ENCODE measurements at places on chromosomes 2 and 18.

- DNase-seq, result no peak
These were observed 26.8 kb downstream of the RUFY4 start for GRCh38 chr2:218095853-218096252.

- no peak for DNase-seq
These were observed 243.7 kb upstream of the PXDN start for GRCh38 chr2:1988049-1988448.

- DNase-seq, result no peak
These were observed 18.3 kb downstream of the CLUL1 start for GRCh38 chr18:615092-615521.

DNA sequence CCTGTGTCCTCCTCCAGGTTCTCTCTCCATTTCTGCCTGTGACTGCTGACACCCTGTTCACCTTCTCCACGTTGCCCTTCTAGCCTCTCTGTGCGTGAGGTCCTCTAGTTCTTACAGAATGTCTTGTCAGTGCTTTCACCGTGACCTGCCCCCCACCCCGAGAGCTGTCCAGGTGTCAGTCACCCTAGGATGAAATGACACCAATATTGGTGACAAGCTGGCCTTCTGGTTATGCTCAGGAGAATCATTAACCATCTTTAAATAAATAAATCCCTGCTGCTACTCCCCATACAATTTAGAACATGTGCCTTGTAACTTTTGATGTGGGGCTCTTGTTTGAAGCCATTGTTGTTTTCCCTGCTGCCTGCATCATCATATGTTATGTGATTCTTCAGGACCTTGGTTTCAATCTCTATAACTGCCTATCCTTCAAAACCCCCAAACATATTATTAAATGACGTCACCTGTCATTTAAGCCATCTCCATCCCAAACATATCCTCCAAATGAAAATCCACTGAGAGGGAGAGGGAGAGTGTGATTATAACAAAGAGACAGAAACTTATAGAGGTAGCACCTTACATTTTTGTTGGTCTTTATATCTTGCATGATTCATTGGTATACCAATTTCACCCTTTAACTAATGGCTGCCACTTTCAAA lies 496.3 kb downstream of the PARD3B start:
- DNase-seq, result no peak

DNA sequence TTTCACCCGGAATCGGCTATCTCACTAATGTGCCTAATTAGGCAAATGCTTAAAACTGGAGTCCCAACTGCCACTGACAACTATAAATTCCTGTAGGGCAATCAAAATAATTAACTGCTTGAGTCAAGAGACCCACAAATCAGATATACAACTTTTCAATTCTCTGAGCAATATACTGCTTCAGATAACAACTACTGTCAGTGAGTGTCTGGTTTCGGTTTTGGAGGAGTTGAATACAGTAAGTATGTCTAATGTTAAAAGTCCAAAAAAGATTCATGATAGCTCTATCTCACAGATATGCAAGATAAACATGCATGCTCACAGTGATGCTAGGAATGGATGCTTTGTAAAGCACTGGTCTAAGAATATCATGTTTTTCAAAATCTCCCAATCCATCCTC lies 283.3 kb downstream of the NRXN1 start:
- no peak for DNase-seq

DNA sequence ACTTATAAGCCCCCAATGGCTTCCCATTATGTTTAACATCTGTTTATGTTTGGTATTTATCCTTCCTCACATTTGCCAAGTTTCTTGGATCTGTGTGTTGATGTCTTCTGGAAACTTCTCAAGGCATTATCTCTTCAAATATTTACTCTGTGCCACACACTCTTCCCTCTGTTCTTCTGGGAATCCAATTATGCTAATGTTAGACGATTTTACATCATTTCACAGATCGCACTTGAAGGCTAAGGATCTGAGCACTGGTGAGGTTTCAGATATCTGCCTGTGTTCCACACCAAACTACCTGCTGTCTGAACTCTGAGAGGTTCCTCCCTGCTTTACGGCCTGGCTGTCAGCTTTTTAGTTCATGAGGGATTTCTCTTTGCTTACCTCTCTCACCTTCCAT lies 10.1 kb downstream of the AOX1 start:
- no peak for DNase-seq

DNA sequence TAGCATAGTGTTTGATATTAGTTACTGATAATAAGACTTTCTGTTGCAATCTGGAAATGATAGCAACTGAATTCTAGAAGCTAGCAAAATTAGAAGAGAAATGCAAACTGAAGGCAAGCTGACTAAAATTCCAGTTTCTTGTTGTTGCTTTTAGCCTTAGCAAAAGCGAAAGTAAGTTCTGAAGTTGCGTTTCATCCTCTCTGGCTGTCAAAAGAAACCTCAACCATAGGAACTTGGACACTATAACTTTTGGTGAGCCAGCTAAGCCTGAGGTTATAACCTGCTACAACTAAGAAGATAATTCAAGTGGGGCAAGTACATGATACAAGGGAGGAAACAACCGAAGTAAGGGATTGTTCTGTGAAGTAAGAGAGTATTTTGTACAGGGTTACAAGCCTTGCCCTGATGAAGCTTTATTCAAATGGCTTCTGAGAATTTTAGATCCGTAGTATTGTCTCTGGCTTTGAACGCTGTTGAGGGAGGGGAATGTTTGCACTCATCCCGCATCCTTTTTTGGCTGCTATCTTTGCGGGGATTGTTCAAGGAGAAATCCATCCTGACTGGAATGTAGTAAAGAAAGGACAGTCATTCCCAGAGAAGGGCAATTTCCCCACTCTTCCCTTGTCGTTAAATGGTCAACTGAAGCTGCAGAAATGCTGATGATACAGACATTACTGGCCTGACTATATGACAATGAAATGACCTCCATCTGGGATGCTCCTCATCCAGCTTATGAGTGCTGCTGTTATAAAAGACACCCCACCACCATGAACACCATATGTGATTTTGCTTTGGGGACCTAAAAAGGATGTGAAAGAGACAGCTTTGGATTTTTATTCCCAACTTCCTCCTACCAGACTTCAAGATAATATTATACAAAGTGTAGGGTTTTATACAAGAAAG lies 7.0 kb upstream of the TMX3 start:
- no peak for DNase-seq

DNA sequence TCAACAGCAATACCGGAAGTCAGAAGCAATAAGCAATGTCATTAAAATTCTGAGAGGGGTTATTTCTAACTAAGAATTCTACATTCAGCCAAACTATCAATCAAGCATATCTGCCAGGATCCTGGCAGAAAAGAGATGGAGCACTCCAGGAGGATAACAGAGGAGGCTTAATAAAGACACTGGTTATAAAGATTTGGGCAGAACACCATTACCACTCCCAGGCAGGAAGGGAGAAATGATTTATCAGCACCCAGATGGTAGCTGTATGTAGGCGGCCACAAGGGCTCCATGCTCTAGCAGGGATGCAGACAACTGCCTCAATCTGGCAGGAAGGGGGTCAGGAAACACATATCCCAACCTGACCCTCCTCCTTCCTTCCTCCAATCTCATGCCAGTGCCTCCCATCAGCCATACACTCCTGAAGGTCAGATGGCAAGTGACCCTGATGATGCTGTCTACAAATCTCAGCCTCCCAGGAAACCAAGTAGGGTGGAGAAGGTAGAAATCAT lies 20.5 kb upstream of the TNFAIP6 start:
- DNase-seq, result no peak

DNA sequence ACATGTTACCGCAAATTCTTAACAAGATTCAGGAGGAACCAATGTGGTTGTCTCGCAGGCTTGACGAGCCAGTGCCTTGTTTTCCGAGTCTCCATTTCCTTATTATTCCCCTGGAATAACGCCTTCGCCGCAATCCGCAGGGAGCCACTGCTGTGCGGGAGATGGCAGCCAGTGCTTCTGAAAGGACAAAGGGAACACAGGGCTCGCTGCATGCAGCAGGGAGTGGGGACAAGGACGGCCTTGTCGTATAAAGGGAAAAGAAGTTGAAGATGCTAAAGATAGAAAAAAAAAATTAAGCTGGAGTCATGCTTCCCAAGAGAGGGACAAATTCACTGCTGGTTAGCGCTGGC lies 221.4 kb downstream of the NDUFA10 start:
- DNase-seq, result no peak

GRCh38 chr2:131063501-131064283 lies 29.6 kb downstream of the FAM168B start:
- no peak for DNase-seq

DNA sequence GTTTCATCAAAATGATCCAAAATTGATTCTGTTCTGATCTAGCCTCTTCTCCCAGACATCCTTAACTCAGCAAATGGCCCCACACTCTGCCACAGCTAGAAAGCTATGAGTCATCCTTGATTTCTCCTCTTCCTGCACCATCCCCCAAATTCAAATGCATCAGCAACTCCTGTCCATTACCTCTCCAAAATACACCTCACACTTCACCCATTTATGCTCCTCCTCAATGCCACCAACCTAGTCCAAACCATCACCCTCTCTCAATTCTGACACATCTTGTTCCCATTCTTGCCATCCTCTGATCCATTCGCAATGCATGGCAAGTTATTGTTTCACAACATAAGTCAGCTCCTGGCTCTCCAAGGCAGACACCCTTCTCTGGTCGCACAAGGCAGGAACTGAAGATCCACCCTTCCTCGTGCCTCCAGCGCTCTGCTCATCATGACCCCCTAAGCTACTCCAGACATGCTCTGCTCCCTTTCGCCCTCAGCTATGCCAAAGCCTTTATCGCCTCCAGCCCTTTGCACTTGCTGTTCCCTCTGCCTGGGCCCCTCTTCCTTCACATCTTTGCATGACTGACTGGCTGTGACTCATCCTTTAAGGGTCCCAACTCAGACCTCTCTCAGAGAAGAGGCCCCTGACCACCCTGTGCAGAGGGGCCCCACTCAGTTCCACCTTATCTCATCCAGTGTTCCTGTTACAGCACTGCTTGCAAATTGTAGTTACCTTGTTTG lies 83.6 kb downstream of the MREG start:
- DNase-seq, result no peak

GRCh38 chr2:161766334-161766733 lies 142.1 kb downstream of the SLC4A10 start:
- DNase-seq, result no peak

- DNase-seq, result no peak
These were observed 10.6 kb downstream of the EMX1 start for GRCh38 chr2:72927619-72928550.

DNA sequence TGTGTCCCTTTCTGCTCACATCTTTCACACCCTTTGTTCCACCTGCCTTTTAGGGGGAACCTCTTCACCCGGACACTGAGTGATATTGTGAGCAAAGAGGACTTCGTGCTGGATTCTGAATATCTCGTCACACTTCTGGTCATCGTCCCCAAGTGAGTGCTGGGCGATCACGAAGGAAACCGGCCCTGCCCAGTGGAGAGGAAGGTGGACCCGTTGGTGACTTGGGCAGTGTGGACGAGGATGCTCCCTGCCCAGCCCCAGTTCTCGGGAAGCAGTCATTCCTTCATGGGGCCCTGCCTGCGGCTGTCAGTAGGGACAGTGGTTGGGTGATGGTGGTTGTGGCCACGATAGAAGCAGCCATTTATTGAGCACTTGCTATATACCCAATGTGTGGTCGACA lies 40.8 kb downstream of the PDIA6 start:
- DNase-seq, result no peak

DNA sequence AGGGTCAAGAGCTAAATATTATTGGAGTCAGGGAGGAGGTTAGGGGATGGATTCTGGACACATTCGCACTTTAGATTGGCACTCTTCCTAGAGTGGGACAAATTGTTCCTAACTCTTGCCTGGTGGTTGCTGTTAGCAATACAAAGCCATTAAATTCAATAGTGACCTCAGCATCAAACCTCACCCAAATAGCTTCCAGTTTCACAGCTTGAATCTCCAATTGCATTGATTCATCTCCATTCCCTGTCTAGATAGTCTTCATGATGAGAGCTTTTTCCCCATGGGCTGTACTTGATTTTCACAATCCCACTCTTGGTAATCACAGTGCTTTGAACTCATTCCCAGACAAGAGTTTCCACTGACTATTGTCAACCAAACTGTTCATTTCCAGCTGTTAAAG lies 585.9 kb upstream of the SYT4 start:
- no peak for DNase-seq

DNA sequence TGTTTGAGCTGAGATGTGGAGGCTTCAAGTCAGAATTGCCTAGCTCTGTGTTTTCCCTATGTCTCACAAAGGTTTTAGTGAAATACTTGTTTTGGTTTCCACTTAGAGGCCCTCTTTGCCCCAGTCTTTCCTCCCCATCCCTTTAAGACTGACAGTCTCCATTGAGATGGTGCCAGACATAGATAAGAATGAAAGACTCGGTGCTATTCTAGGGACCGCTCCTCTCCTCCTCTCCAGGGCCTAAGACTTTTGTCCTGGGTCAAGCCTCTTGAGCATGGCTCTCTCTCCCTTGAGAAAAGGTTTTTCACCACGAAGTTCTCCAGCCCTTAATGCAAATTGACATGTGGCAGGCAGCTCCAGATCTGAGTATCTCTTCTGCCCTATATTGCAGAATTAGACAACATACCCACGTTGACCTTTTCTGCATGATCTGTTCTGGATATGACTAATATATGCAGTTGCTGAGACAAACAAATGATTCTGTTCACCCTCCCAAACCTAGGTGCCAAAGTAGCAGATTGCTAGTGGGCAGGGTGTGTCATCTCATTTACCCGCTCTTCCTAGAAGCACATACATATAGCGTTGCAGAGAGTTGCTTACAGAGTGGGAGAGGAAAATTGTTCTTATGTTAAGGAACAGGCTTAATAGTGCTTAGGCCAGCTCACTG lies 47.5 kb upstream of the ACSL3 start:
- DNase-seq, result no peak

DNA sequence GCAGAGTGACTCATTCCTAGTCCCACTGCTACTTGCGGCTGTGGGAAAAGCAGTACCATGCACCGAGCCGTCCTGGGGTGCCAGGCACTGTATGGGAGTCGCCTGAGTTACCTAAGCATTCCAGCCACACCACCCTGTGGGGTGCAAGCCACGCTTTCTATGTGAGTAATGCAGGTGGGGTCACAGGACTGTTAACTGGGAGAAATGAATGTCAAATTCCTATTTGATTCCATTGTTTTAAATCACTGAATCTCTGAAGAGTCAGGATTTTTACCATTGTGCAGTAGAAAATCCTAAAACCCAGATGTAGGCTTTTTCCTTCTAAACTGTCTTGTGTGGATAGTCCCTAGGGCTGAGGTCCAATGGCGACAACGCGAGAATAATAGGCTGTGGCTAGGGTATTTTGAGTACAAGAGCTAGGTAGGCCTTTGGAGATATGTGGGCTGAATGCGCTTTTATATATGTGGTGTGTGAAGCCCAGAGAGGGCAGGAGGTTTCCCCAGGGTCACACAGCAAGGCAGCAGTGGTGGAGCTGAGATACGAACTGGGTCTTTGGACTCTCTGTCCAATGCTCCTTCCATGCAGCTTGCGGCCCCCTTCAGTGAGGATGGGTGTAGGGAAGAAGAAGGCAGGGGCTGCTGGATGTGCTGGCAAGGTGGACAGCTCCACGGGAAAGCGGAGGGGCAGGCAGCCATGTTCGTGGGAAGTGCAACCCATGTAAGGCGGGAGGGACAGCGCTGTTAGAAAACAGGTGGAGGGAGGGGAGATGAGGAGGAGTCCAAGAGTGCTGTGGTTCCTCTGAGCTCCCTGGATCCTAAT lies 83.2 kb downstream of the DDX1 start:
- DNase-seq, result no peak

All from stimulated activated CD8-positive, alpha-beta memory T cell treated with anti-CD3 and anti-CD28 coated beads, Interleukin-4, amount 100 ng/mL, for 1 hour (primary cell).